ENCODE measurements at places on chromosomes 11 and 22. TPM values are rescaled to one million over a fixed set of nuclear protein-coding genes. Genes with fewer than 3 reads are reported as not detected.

DNA sequence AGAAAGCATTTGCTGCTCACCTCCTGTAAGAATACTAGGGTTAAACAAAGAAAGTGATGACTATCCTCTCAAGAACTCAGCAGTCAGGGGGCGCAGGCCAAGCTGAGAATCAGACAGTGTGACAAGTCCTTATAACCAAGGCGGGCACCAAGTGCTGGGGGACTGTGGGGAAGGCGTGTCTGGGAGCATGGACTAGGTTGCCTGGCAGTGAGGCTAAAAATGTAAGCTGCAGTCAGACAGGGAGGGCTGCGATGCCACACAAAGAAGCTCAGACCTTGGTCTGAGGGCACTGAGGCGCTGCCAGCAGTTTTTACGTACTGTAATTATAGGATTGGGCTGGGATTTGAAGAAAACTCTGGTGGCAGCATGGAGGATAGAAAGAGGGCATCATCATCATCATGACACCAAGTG, 73.7 kb downstream of the FLI1 start:
- peak; percentile 80 for DNase-seq

- DNase-seq, result no peak
Measured at GRCh38 chr22:44613196-44613595, 88.8 kb upstream of the PRR5 start.

GRCh38 chr11:2795491-2795991, 90.0 kb downstream of the CDKN1C start:
- DNase-seq, result no peak

DNA sequence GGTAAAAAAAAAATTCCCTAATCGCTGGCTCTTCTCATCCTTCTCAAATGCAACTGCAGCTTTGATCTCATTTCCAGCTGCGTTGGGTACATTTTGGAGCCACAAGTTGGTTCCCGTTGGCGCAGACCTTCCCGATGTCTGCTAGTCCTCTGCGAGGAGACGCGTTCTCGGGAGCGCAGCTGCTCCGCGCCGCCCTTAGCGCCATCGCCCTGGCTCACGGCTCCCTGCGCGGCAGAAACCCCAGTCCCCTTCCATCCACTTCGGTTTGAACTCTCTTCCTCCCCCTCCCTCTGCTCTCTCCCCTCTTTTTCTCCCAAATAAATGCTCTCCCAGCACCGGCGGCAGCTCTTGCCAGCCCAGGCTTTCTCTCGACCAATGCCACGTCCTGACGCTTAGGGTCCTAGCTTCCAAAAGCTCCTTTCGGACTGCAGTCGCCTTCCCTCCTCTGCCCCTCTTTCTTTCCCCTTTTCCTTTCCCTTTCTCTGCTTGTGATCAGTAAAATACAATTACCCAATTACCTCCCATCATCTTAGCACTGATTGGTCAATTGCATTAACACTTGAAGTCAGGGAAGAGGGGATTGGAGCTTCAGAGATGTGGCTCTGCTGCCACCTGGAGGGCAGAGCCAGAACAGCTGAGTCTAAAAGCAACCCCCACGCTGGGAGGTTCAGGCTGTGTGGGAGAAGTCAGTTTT, 1165.7 kb downstream of the LRRC4C start:
- DNase-seq, result peak; percentile 96

DNA sequence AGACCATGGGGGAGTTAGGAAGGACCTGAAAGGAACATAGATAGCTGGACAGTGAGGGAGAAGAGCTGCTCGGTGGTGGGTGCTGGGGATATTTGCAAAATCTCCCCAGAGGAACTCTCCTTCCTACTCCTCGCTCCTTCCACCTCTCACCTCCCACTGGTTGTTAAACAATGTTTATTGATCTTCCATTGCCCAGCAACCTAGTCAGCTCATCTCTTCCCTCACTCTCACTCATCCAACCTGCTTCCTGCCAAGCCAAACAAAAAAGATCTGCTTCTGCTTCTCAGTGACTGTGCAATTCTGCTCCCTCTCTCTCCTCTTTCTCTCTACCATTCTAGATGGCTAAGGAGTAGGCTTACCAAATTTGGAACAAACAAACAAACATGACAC, 115.0 kb downstream of the SLC1A2 start:
- peak; percentile 74 for DNase-seq

DNA sequence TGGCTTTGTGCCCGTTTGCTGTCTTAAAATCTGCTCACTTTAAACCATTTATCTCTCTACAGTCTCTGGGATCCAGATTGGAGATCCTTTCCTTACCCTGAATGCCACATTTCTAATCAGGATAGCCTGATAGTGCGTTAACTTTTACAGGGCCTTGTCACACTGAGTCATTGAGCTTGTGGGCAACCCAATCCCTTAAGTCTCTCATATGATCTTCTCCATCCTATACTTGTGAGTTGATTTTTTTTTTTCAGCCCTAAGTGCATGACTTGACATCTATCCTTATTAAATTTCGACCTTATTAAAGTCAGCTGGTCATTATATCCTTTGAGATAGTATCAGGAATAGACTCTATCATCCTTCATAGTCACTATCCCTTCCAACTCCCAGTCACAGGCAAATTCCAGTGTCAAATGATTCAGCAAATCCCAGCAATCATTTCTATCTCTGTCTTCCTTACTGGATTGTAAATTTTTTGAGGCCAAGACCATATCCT, 57.7 kb downstream of the TEAD1 start:
- DNase-seq, result no peak

GRCh38 chr11:13465909-13466371, 2.9 kb upstream of the BTBD10 start:
- DNase-seq, result peak; percentile 64

- DNase-seq, result peak; percentile 49
Measured at GRCh38 chr11:19359221-19360000, 118.7 kb upstream of the E2F8 start.

DNA sequence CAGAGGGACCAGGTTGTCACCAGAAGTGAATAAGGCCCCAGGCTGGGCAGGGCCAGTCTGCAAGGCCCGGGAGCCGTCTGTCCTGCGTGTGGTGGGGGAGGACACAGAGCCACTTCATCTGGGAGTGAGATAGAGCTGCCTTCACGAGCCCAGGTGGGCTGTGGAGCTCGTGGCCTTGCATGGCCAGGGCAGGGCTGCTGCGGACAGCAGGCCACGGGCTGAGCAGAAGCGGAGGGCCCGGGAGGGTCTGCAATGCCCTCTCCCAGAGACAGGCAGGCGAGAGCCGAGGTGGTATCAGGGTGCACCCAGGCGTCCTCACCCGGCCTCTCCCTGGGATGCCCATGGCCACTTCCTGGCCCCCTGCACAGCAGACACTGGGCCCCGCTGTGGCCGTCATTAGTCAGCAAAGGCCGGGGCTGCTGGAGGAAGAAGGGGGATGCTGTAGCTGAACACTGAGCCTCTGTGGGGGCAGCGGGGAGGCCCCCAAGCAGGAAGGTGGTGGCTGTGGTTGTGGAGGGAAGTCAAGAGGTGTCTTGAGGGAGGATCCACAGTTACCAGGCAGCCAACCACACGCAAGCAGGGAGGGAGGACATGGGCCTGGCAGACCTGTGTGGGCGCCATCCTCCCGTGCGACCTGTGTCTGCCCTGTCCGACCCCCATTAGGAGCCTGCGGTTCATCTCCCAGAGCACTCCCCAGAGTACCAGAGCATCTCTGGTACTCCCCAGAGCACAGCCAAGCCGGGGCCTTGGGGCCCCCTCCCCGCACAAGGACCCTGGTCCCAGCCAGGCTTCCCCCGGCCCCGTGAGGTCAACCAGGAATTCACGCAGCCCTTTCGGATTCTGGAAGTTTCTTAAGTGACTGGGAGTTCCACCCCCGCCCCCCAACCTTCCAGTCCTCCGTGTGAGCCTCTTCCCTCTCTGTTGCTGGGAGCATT, 1109.5 kb downstream of the BRD1 start:
- DNase-seq, result no peak

- DNase-seq, result no peak
Measured at GRCh38 chr11:44407211-44407996, 97.5 kb upstream of the ALX4 start.

- no peak for DNase-seq
Measured at GRCh38 chr11:45163956-45164575, 17.6 kb downstream of the PRDM11 start.

GRCh38 chr22:49051491-49052022, 776.1 kb downstream of the BRD1 start:
- DNase-seq, result no peak

GRCh38 chr11:66639066-66639813, 737 bp downstream of the RBM4 start:
- DNase-seq, result peak; percentile 53

GRCh38 chr11:116535994-116536393, 236.8 kb downstream of the BUD13 start:
- no peak for DNase-seq

DNA sequence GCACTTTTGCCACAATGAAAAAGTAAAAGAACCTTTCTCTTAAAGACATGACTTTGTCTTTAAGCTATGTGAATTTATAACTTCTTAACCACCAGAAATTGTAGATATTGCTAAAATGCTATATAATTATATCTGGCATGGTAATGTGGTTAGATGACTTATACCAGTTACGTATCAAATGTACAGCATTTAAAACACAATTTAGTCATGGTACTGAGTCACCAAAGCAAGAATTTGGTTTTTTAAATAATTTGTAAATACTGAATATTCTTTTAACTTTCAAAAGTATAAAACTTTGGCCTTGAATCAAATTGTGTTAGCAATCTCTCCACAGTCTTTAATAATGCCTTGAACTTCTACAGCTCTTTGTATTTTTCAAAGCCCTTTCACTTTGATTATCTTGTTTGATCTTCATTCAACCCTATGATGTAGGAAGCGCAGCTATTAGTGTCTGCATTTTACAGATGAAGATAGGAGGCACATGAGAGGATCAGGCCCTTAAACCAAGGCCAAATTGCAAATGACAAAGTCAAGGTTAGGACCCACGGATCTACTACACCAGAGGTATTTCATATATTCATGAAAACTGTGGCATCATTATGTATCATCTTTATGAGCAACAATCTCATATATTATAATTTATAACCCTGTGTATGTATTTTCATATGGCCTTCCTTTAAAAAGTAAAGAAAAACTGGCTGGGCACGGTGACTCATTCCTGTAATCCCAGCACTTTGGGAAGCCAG, 4.4 kb upstream of the SYTL2 start:
- peak; percentile 85 for DNase-seq

- no peak for DNase-seq
Measured at GRCh38 chr11:123056835-123057491, 5.0 kb downstream of the HSPA8 start.

DNA sequence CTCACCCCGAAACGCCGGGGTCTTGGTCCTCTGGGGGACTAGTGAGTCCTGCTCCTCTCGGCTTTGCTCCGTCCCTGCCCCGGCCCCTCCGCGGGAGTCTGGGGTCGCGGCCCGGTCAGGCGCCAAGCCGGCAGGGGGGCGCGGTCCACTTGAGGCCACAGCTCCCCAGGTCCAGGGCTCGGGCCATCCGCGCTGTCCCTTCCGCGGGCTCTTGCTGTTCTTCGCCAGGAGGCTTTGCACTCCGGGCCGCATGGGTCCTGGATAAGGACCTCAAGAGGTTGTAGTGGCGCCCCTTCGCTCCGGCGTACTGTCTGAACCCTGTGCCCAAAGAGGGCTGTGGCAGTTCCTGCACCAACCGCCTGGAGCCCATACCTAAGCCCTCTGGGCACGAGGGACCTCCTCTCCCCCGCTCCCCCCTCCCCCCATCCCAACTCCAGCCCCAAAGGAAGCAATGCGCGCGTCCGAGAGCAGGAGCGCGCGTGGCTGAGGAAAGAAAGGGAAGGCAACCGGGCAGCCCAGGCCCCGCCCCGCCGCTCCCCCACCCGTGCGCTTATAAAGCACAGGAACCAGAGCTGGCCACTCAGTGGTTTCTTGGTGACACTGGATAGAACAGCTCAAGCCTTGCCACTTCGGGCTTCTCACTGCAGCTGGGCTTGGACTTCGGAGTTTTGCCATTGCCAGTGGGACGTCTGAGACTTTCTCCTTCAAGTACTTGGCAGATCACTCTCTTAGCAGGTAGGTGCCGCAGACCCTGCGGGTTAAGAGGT, at the start of gene ADM:
ADM (plus strand) TSS at position 579 of the 767 bp plus-strand sequence. CDS start 628 bp downstream, outside the sequence.
- DNase-seq, result peak; percentile 64

- DNase-seq, result no peak
Measured at GRCh38 chr11:45527898-45528297, 137.5 kb downstream of the CHST1 start.

DNA sequence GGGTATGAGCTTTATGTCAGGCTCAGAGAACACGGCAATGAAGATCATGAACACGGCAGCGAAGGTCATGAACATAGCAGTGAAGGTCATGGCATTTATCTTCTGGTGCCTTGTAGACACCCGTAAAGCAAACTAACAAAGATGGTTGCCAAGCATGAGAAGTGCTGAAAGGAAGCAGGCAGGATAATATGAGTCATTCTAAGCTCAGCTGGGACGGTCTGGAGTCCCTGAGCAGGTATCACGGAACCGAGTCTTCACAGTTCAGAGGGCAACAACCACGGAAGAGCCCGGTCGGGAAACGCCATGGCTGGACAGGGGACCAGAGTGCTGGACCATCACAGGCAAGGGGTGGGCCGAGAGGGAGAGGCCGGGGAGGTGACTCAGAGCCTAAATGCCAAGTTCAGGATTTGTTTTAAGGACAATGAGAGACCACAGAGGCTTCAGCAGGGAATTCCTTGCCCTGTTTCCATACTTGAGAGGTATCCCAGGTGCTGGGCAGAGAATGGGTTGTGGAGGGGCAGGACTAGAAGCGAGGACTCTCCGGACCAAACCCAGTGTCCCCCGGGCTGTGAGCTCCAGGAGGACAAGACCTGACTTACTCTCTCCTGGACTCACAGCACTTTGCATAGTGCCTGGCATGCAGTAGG, 13.1 kb upstream of the MS4A10 start:
- DNase-seq, result no peak

GRCh38 chr22:40193429-40194421, 16.0 kb downstream of the TNRC6B start:
- DNase-seq, result peak; percentile 62

- DNase-seq, result peak; percentile 24
Measured at GRCh38 chr11:16226245-16226644, 130.1 kb downstream of the SOX6 start.

- DNase-seq, result no peak
Measured at GRCh38 chr11:69878927-69879728, 59.9 kb upstream of the FGF3 start.

DNA sequence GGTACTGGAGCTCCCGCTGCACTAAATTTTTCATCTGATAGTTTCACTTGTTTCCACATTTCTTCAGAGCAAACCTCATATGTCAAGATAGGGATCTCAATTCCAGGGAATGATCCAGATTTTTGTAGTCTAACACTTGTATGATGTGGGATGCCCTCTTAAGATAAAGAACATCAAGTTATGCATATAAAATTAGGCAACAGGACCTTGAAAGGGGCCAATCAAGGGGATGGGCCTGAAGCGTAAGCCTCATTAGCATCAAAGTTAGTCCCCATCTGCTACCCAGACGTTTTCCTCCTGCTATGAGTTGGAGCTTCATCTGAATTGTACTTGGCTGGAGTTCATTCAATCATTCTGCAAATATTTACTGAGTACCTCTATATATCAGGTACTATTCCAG, 17.5 kb downstream of the PDGFD start:
- peak; percentile 90 for DNase-seq

Gene SLC16A8
- under 0.01 TPM for total RNA-seq

Gene SMC1B
- total RNA-seq, result not detected

Gene SLC17A6
- total RNA-seq, result not detected

Gene DUSP8
- total RNA-seq, result 0.51 TPM

Gene ARHGEF17
- 28.2 TPM for total RNA-seq
